ENCODE measurements at places on chromosomes 3 and 15.

DNA sequence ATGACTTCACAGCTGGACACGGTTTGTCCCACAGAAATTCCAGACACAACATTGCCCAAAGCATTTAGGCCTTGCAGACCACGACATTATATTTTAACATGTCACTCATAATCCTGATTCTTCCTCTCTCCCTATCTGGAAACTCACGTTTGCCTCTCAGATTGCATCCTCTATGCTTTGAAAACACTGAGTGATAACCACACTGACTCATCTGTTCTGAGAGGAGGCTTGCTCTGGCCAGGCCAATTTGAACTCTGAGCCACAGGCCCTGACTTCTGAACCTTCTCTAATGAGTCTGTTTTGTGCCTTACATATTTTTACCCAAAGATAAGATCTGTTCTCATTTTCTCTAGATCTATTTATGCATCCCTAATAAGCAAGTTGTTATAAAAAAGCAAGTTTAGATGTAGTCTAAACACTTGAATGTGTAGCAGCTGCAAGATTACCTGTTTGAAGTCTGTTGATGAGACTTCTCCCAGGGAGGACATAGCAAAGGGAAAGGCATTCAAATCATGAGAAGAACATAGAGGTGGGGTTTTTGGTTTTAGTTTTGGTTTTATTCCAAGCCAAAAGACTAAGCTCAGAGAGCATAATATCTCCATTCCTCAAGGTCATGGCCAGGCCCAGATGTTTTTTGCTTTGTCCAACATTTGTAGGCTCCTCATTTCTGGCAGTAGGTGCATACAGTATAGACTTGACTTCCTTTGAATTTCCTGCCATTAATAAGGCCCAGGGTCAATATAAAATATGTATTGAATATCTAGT is 234.4 kb upstream of the LRTM1 start:
- DNase-seq = no peak

GRCh38 chr15:32659340-32660155 is 18.0 kb downstream of the SCG5 start:
- no peak for DNase-seq

DNA sequence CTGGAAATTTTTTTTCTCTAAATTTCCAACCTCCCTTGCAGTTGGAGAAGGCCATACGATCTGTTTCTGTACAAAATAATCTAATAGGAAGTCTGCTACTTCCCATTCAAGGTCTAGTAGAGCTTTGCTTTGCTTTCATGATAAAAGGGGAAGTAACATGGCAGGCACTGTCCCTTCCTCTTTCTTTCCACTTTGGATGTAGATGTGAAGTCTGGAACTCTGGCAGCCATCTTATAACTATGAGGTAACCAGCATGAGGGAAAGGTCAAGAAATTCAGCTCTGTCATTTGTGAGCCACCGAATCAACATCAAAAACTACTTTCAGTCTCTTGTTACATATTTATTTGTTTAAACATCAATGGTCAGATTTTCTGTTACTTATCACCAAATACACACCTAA is 156.3 kb downstream of the MTHFS start:
- no peak for DNase-seq

GRCh38 chr3:104132566-104133403 is 1233.9 kb upstream of the ALCAM start:
- no peak for DNase-seq

- DNase-seq = no peak
Measured at GRCh38 chr15:68218331-68218730, 11.2 kb downstream of the CLN6 start.

DNA sequence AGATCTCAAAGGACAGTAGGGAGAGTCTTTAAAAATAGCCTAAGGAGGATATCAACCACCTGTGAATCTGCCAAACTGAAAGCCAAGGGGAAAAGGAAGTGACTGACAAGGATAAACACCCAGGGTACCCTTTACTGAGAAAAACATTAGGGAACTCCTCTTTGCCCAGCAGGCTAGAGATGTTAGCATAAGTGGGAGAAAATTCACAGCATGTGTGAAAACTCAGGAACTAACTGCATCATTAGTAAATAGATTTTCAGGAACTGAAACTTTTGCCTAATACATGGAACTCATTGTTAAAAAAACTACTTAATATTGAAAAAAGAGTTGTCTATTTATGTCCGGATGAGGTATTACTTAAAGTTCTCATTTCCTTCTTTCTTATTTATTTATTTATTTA is 375.5 kb downstream of the NTRK3 start:
- DNase-seq = no peak

GRCh38 chr3:89179355-89180001 is 72.1 kb downstream of the EPHA3 start:
- no peak for DNase-seq

- DNase-seq = no peak
Measured at GRCh38 chr3:194875581-194876402, 190.1 kb downstream of the FAM43A start.

- no peak for DNase-seq
Measured at GRCh38 chr3:182083112-182083511, 371.4 kb downstream of the SOX2 start.

DNA sequence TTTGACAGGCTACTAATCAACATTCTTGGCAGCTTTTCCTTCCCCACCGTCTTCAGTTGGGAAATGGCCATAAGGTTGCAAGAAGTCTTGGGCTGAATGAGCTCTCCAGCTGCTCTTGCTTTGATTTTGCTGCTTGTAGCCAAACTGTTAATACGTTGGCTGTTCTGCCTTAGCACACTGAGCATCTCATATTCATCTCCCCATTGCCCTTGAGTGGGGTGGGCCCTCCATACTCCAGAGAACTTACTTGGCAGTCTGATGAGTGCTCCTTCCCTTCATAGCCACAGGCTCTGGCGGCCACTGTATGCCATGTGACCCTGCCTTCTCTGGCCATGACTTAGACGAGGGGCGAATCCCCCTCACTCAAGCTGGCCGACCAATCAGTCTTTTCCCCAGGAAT is 25.8 kb upstream of the PAQR5 start:
- DNase-seq = no peak
